Fibroblast of skin of right quadriceps (primary cell): ENCODE measurements at places on chromosomes 12 and 14.

DNA sequence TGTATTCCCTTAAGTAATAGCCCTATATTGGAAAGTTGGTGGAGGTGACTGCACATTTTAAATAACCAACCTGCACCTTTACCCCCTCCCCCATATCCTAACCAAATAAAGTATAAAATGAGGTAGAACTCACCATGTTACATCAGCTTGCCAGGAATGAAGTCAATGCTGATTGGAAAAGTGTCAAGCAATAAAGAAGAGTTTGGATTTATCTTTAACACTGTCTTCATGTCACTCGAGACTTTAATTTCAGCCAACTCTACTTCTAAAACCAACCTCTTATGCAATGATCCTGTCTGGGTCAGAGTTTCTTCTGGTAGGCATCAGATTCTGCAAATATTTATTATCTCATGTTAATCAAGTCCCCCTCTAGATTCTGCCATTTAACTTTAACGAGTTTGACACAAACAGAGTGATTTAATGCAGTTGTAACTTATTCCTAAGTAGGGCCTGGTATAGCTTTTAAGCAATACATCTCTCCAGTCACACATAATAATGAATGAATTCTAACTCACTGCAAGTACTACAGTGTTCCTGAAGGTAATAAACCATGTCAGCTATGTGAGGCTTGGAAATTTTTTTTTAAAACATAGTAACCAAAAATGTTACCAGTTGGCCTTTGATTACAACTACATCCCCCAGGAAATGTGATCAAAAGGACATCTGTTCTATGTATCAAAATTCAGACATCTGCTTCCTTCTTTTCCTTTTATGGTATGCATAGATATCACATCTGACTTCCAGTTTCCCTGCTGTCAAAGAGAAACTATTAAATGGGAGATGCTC, 98.7 kb downstream of the ERGIC2 start:
- peak; percentile 53 for DNase-seq

DNA sequence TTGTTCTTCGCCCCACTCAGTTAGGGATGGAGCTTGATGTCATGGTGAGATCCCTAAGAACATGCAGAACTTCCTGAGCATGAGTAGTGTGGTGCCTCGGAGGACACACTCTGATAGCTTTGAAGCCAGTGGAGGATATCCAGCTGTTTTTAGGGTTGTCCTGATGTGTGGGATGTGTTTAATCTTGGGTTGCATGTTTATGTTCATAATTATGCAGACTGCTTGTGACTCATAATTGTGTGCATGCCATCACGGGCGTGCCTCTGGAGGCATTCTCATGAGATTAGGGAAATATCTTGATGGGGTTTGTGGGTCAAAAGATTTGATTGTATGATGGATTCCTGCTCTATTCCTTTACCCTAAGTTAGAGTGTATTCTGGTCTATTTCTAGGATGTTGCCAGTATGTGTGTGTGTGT, 267.4 kb upstream of the PELI2 start:
- DNase-seq: peak; percentile 68

DNA sequence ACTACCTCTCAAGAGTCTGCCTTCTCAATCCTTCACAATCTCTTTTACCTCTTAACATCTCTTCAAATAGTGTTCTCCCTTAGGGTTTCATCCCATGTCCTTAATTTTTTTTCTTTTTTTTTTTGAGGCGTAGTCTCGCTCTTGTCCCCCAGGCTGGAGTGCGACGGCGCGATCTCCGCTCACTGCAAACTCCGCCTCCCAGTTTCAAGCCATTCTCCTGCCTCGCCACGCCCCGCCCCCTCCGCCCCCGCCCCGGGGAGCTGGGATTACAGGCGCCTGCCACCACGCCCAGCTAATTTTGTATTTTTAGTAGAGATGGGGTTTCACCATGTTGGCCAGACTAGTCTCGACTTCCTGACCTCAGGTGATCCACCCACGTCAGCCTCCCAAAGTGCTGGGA, 7.0 kb upstream of the BCAT1 start:
- no peak for DNase-seq

- peak; percentile 74 for DNase-seq
These were observed 3.1 kb downstream of the SINHCAF start for GRCh38 chr12:31322801-31323207.

GRCh38 chr12:22574921-22575320, 30.6 kb upstream of the C2CD5 start:
- no peak for DNase-seq

- DNase-seq: no peak
These were observed 10.4 kb downstream of the MSI1 start for GRCh38 chr12:120358412-120359100.
